Stimulated activated CD8-positive, alpha-beta memory T cell treated with anti-CD3 and anti-CD28 coated beads, Interleukin-7, amount 100 ng/mL, for 1 hour (primary cell): ENCODE measurements at places on chromosomes 3 and 15.

- peak; percentile 15 for DNase-seq
Measured at GRCh38 chr3:50971487-50971924, 296.8 kb downstream of the DOCK3 start.

DNA sequence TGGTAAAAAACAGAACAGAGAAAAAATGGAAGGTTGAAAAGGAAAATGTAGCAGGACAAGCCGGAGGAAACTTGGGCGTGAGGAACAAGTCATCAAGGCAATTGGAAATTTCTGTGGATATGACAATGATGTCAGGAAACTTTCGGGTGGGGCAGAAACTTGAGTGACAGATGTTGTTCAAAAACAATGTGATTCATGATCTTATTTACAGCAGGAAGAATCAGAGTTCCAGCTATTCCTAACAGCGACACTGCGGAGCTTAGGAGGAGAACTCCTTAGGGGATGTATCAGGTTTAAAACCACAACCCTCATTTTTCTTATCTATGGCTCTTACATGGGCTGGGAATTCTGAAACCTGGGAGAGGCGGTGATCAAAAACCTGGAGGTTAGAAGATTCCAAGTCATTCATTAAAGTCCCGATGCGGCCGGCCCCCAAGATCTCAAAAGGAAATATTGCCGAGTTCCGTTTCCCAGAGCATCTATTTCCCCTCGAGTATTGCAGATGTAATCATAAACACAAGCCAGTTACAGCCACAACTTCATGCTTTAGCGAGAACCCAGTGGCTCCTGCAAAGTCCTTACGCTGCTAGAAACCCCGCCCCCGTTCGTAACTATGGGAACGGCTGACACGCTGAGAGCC is 659 bp upstream of the ARRDC4 start:
- DNase-seq, result no peak

- DNase-seq, result no peak
Measured at GRCh38 chr3:31997500-31997899, 15.9 kb downstream of the ZNF860 start.

DNA sequence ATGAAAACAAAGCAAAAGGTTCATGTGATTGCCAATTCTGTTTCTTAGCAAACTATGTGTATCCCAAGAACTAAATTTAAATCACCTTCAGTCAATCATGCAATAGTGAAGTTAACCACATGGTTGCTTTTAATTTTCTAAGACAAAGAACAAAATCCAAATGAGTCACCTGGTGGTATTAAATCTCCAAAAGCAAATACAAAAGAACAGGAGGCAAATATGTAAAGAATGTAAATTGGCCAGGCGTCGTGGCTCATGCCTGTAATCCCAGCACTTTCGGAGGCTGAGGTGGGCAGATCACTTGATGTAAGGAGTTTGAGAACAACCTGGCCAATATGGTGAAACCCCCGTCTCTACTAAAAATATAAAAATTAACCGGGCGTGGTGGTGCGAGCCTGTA is 54.2 kb upstream of the PIK3R4 start:
- DNase-seq, result no peak

- DNase-seq, result no peak
Measured at GRCh38 chr15:42143356-42143755, 13.1 kb downstream of the PLA2G4F start.

DNA sequence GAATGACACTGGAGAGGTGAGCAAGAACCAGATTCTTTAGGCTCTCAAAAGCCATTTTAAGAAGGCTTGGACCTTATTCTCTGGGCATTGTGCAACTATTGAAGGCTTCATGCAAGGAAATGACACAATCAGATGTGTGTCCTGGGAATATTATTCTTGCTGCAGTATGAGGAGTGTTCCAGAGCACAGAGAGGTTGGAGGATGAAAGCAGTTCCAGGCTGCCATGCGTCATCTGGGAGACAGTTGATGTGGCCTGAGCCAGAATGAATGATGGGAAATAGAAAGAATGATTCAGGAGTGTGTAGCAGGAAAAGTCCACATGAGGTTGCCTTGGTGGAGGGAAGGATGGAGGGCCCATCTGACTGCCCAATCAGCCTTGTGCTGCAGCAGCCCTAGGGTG is 123.1 kb downstream of the CHCHD6 start:
- no peak for DNase-seq

DNA sequence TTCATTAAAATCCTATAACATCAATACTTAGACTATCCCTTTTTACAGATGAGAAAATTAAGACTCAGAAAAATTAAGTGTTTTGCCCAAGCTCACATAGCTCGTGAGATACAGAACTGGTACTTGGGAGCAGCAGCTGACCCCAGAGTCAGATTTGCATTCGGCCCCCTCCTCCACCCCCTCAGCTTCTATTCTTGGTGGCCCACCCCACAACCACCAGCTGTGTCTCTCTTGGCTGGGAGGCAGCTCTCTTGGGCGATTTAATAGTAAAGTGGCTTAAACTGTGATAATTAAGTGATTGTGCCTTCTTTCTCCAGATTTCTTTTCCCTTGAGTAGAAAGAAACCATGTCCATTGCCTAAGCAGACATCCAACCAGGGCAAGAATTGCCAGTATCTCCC is 203.6 kb upstream of the PDZRN3 start:
- no peak for DNase-seq

DNA sequence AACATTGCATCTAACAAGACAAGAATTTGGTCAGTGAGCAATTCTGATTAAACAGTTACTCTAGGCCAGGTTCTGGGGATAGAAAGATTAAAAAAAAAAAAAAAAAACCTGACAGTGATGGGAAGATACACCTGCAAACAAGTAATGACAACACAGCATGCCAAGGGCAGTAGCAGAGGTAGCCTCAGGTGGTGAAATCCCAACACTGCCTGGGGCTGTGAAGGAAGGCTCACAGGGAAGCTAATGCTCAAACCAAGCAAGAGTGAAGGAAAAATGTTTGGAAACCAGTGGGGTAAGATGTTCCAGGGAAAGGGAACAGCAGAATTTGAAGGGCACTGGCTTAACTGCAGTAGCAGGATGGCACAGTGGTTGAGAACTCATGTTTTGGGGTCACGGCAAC is 8.9 kb downstream of the RTP2 start:
- no peak for DNase-seq

DNA sequence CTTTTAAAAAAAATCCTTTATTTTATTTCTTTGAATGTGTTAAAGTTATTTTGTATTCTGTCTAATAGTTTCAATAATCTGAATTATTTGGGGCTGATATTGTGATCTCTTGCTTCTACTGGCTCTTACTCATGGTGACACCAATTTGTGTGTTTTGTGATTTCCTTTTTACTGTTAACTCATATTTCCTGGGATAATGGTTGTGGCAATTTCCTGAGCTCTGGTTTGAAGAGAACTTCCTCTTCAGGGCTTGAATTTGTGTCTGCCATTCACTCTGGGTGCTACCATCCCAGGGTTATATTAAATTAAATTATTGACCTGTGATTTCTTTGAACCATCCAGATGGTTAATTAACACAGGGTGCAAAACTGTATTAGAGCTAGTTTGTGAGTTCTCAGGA is 60.4 kb upstream of the RNF7 start:
- DNase-seq, result no peak

DNA sequence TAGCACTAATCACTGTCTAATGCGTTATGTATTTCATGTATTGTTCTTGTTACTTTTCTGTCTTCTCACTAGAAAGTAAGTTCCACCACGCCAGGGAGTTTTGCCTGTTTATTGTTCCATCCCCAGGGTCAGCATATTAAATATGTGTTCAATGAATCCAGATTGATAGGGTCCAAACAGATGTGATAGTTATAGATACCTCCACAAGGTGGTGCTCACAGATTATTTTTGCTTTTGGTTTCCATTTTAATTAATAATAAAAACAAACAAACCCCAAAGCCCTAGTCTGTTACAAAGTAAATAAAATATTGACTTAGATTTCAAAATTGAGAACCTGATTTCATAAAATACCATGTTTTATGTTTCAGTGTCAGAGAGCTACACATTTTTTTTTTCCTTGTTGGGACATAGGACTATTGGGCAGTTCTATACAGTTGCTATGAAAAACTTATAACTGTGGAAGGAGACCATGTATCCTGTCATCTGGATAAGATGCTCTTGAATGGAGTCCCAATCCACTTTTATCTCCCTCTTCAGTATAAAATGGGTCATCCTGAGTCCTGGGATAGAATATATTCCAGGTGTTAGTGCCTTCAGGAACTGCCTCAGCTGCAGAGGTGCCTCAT is 12.4 kb downstream of the OTOL1 start:
- no peak for DNase-seq

GRCh38 chr15:101543926-101544612 is 54.6 kb upstream of the PCSK6 start:
- no peak for DNase-seq

GRCh38 chr3:162377608-162378007 is 881.0 kb downstream of the OTOL1 start:
- DNase-seq, result no peak

- no peak for DNase-seq
Measured at GRCh38 chr15:70121624-70122302, 24.0 kb upstream of the TLE3 start.

DNA sequence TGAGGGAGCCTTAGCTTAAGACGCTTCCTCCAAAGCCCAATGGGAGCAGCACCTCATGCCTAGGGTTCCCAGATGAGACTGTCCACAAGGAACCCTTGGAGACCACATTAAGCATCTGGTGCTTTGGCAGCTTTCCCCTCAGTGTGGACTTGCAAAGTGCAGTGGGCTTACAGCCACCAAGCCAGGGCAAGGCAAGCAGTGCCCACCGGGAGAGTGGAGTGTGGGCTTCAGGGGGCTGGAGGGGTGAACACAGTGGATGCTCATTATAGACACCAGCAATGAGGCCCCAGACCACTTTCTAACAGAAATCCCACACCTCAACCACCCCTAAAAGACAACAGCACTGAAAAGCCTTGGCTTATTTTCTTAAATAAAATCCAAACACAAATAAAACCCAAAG is 9.1 kb upstream of the MUSTN1 start:
- no peak for DNase-seq

DNA sequence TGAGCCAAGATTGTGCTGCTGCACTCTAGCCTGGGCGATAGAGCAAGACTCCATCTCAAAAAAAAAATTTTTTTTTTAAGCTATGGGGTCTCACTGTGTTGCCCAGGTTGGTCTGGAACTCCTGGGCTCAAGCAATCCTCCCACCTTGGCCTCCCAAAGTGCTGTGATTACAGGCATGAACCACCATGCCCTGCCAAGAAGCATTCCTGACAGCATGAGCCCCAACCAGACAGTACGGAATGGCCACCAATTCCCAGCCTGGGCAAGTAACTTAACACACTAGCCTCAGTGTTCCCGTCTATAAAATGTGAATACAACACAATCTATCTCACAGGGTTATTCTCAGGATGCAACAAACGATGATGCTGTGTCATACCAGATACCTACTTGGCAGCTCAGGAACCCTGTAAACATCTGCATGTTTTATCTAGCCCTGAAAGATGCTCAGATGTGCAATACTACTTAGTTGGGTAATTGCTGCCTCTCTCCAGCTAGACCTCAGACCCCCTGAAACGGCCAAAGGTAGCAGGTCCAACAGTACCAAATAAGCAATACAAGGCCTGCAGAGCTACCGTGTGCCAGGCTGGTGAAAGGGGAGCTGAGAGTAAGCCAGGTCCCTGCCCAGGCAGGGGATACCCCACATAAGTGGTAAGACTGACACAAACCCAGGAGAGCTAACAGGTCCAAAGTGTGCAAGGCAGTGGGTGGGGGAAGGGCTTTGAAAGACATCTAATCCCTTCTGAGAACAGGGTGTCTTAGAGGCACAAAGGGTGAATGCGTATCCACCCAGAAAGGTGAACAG is 1.9 kb downstream of the TKT start:
- no peak for DNase-seq

- no peak for DNase-seq
Measured at GRCh38 chr3:107800710-107801109, 277.9 kb downstream of the BBX start.

DNA sequence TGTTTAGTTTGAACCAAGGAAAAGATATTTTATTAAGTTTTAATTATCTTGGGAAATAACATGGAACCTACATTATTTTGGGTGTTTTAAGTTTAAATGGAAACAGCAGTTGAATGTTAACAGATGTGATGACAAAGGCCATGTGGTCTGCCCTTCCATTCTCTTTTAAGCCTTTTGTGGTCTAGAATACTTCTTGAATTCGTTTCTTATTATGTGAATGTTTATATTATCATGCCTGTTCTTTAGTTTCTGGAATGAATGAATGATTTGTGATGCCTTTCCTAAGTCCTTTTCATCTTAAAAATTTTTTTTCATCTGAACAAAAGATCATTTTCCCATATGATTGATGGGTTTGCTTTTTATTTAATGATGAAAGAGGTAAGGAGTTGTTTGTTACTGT is 44.6 kb downstream of the SNRK start:
- no peak for DNase-seq

DNA sequence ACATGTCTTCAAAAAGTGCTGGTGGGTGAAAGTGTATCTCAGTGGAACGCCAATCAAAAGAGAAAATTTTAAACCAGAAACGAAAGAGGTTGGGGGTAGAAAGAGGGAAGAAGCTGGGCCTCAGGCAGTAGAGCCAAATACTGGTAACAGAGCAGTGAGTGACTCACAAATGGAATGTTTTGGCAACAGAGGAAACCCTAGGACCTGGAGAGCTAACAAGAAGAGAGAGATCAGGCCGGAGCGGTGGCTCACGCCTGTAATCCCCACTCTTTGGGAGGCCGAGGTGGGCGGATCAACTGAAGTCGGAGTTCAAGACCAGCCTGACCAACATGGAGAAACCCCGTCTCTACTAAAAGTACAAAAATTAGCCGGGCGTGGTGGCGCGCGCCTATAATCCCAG is 450.8 kb upstream of the NAALADL2 start:
- DNase-seq, result no peak

GRCh38 chr3:190265126-190265525 is 57.1 kb downstream of the CLDN1 start:
- DNase-seq, result no peak

DNA sequence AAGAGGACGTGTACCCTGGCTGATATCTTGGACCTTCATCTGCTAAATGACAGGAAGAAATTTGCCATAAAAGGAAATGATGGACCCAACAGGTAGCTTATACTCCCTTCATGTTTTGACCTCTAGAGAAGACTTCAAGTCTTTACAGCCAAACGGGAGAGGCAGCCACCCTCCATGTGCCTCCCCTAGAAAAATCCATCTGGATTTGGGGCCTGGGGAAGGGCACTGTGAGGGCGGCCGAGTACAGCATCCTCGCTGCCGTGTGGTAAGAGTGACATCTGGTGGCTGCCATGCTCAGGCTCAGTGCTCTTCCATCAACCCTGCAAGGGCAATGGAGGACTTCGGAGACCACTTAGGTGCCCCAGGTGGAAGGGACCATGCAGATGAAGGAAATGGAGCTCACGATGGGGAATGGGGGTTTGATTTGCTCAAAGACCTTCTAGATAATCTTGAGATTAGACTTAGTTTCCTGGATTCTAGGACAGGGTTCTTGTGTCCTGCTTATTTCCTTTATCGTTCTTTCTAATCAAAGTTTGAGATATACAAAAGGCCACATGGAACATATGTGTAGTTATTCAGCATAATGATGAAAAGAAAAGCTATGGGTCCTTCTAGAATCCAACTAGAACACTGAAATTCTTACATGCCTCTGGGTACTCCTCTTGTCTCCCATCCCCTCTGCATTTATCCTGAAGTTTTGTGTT is 44.4 kb downstream of the AQP9 start:
- no peak for DNase-seq
